ENCODE measurements at places on chromosomes 3 and 15.

GRCh38 chr3:66738625-66739365, 238.0 kb upstream of the LRIG1 start:
- DNase-seq = no peak

DNA sequence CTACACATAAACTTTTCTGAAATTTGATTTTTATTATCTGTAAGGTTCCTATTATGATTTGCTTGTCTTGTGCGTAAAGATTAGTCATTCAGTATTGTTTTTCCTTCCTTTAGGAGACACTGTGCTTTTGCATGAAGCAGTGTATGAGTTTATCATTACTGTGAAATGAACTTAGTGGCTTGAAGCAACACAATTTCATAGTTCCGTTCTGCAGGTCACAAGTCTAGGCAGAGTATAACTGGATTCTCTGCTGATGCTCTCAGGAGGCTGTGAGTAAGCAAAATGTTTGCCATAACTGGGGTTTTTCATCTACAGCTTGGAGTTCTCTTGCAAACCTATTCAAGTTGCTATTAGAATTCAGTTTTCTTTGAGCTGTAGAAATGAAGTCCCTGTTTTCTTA, 1136.1 kb downstream of the OTOL1 start:
- no peak for DNase-seq

GRCh38 chr3:53377794-53378193, 30.5 kb upstream of the DCP1A start:
- DNase-seq = no peak

GRCh38 chr3:98513091-98513511, 9.6 kb downstream of the CLDND1 start:
- no peak for DNase-seq

Measured in NCI-H187 (cell line).